ENCODE measurements at places on chromosomes 5 and 9. TPM values are rescaled to one million over a fixed set of nuclear protein-coding genes. Genes with fewer than 3 reads are reported as not detected.

GRCh38 chr9:115035841-115036612 lies 81.9 kb downstream of the TNC start:
- DNase-seq: no peak

DNA sequence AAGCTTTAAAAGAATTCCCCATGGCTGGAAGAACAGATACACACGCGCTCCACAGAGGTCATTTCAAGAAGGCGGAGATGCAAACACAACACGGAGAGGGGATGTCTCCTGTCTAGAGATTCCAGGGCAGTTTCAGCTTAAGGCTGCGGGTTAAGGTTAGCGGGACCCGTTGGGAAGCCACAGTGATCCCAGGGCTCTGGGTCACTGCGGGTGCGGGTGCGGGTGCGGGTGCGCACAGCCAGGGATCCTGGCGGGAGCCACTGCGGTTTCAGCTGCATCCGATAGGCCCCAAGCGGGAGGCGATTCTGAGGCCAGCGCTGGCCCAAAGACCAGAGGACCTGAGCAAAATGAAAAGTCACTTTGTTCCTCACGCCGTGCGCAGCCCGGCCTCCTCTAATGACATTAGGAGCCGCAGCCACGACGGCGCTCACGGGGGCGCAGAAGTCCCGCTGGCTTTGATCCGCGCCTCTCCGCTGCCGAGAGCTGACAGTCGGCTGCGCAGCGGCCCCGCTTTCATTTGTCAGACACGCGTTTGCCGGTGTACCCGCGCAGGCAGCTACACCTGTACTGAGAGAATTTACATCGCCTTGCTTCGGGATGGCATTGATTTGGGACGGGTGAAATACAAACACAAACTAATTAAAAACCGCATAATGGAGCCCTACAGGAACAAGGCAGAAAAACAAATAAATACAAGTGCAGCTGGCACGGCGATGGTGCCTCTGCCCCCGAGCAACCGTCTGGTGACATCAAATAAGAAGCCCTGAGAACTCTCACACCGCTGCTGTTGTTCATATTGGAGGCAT lies 5.3 kb upstream of the IRX1 start:
- DNase-seq: no peak

DNA sequence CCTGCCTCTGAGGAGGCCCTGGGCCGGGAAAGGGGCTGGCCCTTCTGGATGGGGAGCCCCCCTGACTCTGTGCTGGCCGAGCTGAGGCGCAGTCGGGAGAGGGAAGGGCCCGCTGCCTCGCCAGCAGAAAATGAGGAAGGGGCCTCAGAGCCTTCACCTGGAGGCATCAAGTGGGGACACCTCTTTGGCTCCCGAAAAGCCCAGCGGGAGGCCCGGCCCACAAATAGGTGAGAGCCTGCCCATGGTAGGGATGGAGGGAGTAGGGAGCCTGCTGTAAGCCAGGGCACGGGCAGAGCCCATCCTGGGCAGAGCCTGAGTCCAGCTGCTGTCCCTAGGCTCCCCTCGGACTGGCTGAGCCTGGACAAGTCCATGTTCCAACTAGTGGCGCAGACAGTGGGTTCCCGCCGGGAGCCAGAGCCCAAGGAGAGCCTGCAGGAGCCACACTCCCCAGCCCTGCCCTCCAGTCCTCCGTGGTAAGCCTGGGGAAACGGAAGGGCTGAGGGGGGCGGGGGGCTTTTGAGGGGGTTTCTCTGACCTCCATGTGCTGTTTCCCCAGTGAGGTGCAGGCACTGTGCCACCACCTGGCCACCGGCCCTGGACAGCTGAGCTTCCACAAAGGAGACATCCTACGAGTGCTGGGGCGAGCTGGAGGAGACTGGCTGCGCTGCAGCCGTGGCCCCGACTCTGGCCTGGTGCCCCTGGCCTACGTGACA lies 44.3 kb upstream of the TESK1 start:
- no peak for DNase-seq

GRCh38 chr5:50889790-50890189 lies 223.4 kb downstream of the PARP8 start:
- no peak for DNase-seq

DNA sequence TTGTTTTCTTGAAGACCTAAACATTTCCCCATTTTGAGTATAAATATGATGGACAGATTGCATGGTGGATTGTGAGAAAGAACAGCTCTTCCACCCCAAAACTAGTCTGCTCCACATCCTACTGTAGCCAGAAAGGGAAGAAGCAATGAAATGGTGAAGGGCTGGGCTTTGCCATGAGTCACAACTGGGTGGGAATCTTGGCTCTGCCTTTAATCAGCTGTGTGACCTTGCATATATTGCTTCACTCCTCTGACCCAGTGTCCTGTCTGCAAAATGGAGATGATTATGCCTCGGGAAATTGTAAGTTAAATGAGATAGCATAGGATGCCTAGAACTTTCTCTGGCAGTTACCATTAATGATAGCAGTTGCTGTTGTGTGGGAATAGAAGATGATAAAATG lies 101.9 kb downstream of the PDE8B start:
- no peak for DNase-seq

- no peak for DNase-seq
These were observed 154.9 kb upstream of the DAPK1 start for GRCh38 chr9:87342743-87343142.

SPATA31E1 gene
- total RNA-seq: not detected

RARS1 gene
- 70.2 TPM for total RNA-seq

C6 gene
- 6.1 TPM for total RNA-seq

EQTN gene
- total RNA-seq: 0.49 TPM
